Stimulated activated CD4-positive, alpha-beta T cell treated with anti-CD3 and anti-CD28 coated beads, TNF-alpha, amount 100 ng/mL, for 4 hours (primary cell): ENCODE measurements at places on chromosomes 12 and 14.
A peak's percentile ranks its signal among the peaks of the same experiment; 100 is the strongest.

GRCh38 chr12:40768125-40768864 lies 76.1 kb downstream of the CNTN1 start:
- no peak for DNase-seq

- no peak for DNase-seq
Observed at GRCh38 chr14:91521061-91521640, 11.0 kb upstream of the PPP4R3A start.

DNA sequence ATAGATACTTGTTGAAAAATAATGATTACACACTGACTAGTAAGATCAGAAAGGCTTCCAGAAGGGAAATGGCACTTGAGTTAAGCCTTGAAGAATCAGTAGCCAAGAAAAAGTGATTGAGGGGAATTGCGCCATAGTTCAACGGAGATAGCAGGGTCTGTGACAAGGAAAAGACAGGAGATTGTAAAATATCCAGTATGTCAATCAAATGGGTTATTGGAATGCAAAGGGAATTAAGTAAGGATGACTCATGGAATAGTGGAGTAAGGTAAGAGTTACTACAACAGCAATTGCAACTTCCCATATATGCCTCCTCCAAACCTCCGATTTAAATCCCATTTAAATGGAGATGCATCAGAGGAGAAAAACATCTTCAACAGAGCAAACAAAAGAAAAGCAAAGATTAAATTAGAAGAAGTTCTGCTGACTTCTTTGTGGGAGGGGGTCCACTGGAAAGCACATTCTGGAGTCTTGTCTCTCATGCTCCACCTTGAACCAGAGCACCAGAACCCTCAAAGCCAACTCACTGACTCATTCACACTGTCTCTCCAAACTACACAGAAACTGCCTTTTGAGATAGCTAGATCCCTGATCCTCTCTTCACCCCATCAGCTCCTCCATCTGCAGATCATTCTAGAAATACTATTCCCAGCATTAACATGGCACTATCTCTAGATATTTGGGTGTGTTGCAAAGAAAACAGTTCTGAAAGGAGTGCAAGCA lies 138.2 kb downstream of the NUAK1 start:
- DNase-seq: no peak

DNA sequence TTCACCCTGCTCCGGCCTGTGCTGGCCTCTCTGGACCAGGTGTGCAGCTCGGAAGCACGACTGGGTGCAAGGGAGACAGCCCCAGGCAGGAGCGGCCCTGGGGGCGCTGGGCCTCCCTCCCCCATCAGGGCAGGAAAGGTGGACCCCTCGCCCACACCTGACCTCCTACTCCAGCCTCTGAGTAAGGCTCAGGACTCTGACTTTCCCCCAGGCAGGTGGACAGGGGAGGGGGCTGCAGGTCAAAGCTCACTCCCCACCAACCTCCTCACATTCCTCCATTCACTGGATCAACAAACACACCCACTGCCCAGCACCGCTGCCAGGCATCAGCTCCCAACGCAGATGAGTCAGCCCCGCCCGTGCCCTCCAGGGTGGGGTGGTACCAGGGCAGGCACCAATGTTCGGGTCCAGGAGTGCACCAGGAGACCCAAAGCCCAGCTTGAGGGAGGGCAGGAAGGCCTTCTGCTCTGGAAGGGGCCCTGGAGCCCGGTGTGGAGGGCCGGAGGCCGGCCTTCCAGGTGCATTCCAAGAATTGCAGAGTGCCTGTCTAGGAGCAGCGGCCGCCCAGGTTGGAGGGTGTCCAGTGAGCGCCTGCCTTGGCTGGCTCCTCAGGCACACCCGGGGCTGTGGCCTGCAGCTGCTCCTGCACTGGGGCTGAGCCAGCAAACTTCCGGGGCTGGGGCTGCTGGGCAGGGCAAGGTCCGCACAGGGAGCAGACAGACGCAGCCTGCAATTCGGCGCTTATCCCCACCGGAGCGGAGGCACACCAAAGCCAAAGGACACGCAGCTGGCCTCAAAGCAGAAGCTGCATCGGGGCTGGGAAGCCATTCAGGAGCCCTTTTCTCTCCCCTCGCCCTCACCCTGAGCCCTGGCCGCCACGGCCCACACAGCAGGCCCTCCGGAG lies 1.6 kb upstream of the INF2 start:
- no peak for DNase-seq

DNA sequence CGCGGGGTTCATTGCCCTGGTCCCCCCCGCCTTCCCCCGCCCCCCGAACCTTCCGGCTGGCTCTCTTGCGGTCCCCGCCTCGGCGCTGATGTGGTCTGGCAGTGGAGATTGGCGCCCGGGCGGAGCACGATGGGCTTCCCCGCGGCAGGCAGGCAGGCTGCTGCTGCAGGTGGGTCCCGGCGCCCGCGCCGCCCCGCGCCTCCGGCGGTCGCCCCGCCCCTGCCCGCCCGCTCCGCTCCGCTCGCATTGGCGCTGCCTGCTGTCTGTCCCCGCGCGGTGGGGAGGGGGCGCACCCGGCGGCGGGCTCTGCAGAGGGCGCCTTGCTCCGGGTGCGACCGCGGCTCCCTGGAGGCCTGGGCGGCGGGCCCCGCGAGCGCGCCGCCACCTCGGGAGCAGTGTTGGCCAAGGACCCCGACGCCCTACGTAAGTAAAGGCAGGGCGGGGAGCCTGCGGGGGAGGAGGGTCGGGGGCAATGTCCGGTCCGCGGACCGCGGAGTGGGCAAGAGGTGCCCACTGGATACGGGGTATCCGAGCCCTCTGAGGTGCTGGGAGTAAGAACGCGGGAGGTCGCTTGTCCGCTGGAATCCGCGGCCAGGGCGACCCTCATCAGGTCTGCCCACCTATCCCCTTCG lies at the start of gene AKAP5:
AKAP5 (plus strand) TSS at position 309 of the 632 bp plus-strand sequence. CDS start 2,896 bp downstream, outside the sequence.
- DNase-seq: peak; percentile 33

DNA sequence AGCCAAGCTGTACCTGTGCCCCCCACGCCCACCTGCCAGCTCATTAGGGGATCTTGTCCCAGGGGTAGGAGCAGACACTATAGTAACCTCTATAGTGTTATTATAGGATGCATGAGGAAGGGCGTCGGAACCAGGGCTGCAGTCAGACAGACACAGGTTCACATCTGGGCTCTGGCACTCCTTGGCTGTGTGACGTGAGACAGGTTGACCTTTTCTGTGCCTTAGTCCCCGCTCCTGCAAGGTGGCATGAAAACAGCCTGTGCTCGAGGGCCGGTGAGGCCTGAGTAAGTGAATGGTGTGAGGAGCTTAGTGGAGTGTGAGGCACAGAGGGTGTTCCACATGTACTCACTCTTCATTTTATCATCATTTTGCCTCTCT lies 19.0 kb downstream of the ASB2 start:
- DNase-seq: no peak

- no peak for DNase-seq
Observed at GRCh38 chr12:113325916-113326315, 9.0 kb downstream of the SLC8B1 start.

DNA sequence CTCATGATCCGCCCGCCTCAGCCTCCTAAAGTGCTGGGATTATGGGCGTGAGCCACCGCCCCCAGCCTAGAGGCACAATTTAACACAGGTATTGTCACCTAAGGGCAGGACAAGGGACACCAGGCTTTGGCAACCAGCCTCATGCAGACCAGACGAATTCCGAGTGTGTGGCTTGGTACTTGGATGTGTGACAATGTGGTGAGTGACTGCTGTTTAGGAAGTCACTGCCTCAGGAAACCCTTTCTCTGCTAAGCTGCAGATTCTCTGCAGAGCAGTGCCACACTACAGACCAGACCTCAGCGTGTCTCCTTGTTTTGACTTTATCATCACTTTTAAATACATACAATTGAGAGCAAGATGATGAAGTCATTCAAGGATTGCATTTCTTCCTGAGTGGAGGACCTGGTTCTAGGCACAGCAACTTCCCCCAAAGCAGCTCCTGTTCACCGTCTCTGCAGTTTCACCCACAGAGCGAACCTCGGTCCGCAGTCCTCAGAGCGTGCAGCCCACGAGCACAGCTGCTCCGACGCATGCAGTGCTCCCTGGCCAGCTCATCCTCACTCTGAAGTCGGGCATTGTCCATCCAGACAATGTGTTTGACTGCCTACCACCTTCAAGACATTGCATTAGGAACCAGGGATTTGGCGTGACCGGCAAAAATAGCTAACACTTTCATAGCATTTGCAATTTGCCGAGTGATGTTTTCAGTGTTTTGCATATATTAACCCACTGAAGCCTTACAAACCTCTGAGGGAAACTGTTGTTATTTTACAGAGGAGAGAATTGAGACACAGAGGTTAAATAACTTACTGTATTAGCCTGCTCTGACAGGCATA lies 235.2 kb downstream of the CHST11 start:
- no peak for DNase-seq

GRCh38 chr14:81936902-81937301 lies 403.2 kb upstream of the SEL1L start:
- no peak for DNase-seq

- DNase-seq: no peak
Observed at GRCh38 chr12:84508851-84509260, 403.7 kb downstream of the SLC6A15 start.

- no peak for DNase-seq
Observed at GRCh38 chr12:118541934-118542333, 165.6 kb downstream of the SUDS3 start.

GRCh38 chr14:22384974-22385526 lies 204.0 kb downstream of the DAD1 start:
- no peak for DNase-seq

DNA sequence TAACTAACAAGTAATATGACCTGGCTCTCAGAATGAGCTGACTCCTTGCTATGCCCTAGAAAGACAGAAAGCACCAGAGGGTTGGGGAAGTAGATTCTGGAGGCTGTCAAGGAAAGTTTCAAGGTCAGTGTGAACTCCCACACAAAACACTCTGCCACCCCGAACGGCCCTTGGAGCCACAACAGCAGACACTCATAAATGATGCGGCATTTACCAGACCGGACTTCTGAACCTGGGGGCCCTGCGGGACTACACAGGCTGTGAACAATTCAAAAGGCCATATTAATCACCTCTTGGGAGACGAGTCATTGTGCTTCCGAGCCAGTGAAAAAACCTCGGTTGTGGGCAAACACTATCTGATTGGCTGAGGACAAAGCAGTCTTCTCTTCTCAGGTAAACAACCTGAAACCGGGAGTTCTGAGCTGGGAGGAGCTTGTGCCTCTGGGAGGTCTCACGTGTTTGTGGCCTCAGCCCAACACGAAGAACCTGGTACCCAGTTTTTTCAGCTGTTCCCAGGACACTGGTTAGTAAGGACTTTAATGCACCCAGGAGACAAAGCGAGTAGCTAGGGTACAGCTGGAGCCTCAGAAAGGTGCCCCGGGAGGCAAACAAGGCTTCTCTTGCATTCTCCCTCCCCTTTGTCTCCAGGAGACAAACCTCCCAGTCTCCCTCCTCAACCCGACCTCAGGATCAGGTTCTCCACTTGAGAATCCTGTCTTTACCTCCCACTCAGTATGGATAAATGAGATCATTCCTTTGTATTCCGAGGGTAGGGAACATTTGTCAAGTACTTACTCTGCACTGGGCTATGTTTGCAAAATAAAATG lies 35.3 kb downstream of the VWF start:
- no peak for DNase-seq

DNA sequence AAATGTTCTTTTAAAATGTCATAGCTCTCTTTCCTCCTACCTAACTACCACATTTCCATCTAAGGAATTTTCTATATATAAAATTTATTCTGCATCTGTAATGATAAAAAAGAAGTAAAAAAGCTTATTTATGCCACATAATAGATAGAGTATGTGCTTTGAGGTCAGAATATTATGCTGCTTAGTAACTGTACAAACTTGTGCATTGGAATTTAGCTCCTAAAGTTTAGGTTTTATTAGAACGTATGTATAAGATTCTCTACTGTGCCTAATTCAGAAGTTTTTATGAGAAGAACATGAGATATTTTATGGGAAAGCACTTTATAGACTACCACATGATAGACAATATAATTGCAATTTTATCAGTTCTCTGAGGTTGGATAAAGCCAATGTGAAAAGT lies 384.6 kb downstream of the SLC16A7 start:
- no peak for DNase-seq

DNA sequence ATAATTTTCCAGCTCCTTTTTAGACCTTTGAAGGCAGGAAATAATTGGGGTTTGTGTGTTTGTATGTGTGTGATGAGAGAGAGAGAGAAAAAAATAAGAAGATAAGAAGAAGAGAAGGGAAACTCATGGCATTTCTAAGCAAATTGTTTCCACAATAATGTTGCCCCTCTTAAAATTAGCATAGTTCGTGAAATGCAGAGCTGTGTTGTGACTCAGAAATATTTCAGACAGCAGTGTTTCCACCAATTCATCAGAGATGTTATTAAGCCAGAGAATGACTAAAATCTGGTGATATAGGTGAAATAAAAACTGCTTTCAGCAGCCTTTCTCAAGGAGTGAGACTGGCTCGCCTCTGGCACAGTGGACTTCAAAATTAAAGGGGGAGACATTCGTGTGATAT lies 65.9 kb upstream of the ARHGAP5 start:
- no peak for DNase-seq

- no peak for DNase-seq
Observed at GRCh38 chr14:63717702-63718101, 10.2 kb downstream of the SGPP1 start.

GRCh38 chr14:50964683-50965390 lies 20.6 kb upstream of the PYGL start:
- DNase-seq: no peak

DNA sequence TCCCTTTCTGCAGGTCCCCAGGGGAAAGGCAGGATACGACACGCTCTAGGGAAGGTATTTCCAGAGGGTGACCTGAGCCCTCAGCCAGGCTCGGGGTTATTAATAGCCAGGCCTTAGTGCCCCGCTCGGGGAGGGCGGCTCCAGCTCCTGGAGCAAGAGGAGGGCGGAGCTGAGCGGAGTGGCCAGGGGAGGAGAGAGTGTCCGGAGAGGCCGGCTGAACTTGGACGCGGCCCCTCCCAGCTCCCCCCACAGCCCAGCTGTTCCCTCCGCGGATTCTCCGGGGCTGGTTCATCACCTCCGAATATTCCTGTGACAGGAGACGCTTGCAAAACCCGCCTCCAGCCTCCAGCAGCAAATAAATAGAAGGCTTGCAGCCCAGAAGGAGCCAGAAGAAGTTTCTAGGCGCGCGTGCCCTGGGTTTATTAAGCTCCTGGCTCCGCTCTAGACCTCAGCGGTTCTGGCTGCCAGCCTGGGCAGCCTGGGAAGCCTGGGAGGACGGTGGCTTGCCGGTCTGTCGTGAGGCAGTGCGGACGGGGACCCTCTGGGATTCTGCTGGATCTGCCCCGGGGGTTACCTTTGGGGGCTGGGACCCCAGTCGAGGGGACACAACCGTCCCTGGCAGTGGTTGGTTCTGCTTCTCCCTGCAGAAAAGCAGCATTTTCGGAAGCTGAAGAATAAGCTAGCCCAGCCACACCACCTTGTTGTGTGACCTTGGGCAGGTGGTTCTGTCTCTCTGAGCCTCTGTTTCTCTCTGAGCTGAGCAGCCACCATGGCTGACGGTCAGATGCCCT lies at the start of gene HSPB8:
HSPB8 (plus strand) TSS at position 388 of the 791 bp plus-strand sequence; CDS start at position 770, 382 bp downstream.
- DNase-seq: no peak

- DNase-seq: no peak
Observed at GRCh38 chr14:22689199-22689598, 45.0 kb upstream of the OR6J1 start.

GRCh38 chr12:62267480-62267879 lies 7.3 kb downstream of the USP15 start:
- no peak for DNase-seq

- no peak for DNase-seq
Observed at GRCh38 chr14:70097576-70098249, 91.0 kb downstream of the SLC8A3 start.
